ENCODE measurements at places on chromosomes 4 and X.

GRCh38 chrX:147550217-147550616 is 361.5 kb upstream of the FMR1 start:
- DNase-seq: no peak

GRCh38 chr4:117327491-117327890 is 242.1 kb upstream of the TRAM1L1 start:
- no peak for DNase-seq

DNA sequence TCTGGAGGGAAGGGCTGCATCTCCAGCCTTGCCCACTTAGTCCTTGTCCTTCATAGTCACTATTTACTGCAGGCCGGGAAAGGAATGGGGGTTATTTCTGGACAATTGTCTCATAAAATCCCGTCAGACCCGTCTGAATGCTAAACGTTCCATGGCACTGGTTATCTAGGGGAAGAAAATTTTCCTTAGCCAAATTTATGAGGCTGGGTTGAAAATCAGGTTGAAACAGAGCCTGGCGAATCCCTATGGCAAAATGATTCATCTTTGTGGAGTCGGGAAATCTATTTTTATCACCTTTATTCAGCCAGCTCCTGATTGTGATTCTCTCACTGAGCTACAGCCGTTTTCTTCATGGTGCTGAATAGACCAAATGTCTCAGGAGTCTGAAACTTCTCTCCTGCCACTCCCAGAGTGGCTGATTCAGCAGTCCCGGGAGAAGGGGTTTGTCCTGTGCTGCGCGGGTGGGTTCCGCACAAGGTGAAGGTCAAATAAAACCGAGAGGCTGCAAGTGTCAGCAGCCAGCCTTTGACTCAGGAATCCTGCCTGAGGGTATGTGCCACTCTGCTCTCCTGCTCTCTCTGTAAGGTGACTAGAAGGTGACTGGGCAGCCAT is 1.0 kb downstream of the LIMCH1 start:
- DNase-seq: no peak

DNA sequence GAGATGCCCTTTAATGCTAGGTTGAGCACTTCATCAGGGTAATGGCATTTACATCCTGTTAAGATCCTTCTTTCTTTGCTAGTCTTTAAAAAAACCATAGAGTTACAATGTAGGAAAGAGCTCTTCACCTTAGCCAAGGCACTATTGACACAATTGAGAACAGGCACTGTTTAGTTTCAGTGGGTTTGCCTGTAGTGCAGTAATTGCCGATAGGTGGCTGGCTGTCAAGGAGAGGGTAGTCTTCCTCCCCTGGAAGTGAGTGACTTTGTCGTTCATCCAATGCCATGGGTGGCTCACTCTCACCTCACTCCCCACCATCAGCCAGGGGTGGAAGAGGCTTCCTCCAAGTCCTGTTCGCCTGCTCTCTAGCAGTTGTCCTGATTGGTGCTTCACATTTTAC is 34.7 kb downstream of the SMS start:
- no peak for DNase-seq

DNA sequence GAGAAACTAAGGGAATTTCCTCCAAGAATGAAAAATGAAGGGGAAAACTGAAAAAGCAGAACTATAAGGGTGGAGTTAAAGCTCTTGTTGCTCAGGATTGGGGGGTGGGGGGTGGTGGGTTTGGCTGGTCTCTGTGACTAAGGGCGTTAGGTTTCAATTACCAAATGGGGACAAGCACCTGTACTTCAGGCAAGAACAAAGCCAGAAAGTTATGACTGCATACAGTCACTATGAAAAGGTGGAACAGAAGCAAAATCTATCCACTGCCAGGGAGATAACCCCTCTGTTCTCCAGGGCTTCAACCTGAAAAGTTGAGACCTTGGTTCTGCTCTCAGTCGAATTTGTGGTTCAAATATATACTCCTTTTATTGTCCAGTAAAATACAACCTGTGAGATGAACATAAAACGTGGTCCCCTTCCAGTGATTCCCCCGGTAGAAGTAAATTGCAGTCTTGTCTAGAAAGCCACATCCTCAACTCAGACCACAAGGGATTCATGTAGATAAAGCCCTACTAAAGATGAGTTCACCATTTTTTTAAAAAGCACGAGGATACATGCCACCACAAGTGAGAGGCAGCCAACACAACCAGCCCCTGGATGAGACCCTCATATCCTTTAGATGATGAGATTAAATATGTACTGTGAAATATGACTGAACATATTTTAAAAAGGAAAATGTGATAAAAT is 257.1 kb upstream of the RPS6KA3 start:
- DNase-seq: no peak

GRCh38 chrX:13700380-13700779 is 11.5 kb downstream of the RAB9A start:
- DNase-seq: no peak

GRCh38 chrX:41759817-41760216 is 35.8 kb downstream of the GPR82 start:
- DNase-seq: no peak

DNA sequence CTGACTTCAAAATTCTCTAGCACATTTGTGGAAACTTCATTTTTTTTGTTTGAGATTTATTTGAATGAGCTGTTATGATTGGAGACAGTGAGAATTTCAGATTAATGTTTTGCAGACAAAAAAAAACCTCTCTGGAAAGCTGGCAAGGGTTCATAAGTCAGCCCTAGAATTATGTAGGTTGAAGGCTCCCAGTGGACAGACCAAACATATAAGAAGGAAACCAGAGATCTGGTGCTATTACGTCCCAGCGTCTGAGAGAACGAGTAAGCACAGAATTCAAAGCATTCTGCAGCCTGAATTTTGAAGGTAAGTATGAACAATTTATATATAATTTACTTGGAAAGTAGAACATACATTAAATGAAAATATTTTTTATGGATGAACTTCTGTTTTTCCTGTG is at the start of gene AGTR2:
Gene AGTR2 (plus strand): TSS at position 234 of the 400 bp plus-strand sequence. CDS start 1,537 bp downstream, outside the sequence.
- DNase-seq: no peak

DNA sequence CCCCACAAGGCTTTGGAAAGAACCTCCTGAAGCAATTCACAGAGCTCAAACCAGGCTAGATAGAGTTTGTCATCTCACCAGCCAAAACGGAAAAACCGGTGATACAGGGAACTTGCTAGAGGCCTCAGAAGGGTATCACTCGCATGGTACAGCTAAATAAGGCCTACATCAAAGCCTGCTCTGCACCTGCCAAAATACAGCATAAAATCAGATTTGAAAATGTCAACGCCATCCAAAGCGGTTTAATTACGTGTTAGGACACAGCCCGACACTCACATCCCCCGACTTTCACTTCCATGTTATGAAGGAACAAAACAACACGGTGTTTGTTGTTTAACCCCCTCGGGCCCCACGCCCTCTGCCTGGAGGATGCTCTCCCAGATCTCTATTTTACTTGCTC is 65.0 kb downstream of the MAPK10 start:
- no peak for DNase-seq

GRCh38 chr4:175762582-175762981 is 49.5 kb downstream of the GPM6A start:
- no peak for DNase-seq

GRCh38 chrX:150833454-150834056 is 64.9 kb downstream of the CD99L2 start:
- DNase-seq: no peak

DNA sequence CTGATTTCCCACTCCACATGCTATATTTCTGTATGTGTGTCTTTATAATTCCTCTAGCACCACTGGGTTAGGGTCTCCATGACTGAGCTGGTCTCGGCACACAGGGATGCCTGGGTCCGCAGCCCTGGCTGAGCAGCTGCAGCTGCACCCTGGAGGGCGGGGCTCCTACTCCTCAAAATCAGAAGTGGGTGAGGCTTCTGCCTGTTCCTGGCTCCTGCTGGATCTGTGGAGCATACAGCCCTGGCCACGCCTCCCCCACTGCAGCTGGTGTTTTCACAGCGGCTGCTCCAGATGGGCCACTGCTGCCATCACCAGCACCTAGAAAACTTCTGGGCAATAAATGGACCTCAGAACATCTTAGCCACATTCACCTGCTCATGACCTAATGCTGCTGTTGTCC is 30.9 kb downstream of the SPCS3 start:
- no peak for DNase-seq

- no peak for DNase-seq
These were observed 92.5 kb downstream of the PRSS12 start for GRCh38 chr4:118260309-118260708.

- no peak for DNase-seq
These were observed at the start of gene TEX13B for GRCh38 chrX:107982356-107982755. Gene TEX13B (minus strand): TSS chrX:107982370. CDS start chrX:107982127, 243 bp downstream.

GRCh38 chrX:11932423-11932822 is 174.4 kb downstream of the MSL3 start:
- DNase-seq: no peak

DNA sequence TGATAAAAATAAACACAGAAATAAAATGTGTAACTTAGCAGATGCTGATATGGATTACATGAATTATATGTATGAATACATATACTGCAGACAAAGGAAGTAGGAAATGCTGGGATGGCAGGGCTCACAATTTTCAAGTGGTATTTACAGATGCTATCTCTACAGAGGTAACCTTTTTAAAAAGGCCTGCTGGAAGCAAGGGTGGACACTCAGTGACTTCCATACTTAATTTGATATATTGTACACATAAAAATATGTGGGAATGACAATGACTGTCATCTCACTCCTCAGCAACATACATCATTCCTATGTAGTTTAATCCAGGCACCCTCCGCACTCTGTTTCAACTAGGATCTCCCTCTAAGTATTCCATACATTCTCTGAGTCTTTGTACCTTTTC is 452.9 kb downstream of the DTHD1 start:
- no peak for DNase-seq

DNA sequence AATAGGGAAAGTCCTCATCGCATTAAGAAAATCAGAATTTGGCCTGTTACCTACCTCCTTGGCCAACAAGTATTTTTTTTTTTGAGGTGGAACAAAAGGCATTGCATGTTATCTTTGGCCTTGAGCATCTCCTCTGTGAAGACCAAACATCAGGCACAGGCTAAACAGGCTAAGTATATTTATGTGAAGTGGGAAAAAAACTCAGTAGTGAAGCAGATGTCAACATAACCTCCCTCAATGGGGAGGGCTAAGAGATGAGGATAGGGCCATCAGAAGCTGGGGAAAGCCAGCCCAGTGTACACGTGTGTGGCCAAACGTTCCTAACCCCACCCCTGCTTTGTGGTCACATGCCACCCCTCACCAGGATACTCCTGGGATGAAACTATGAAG is 102.5 kb downstream of the FNIP2 start:
- no peak for DNase-seq

- DNase-seq: no peak
These were observed 53.5 kb upstream of the VEGFD start for GRCh38 chrX:15437724-15438123.

GRCh38 chr4:1720163-1720983 is 750 bp downstream of the TMEM129 start:
- no peak for DNase-seq

DNA sequence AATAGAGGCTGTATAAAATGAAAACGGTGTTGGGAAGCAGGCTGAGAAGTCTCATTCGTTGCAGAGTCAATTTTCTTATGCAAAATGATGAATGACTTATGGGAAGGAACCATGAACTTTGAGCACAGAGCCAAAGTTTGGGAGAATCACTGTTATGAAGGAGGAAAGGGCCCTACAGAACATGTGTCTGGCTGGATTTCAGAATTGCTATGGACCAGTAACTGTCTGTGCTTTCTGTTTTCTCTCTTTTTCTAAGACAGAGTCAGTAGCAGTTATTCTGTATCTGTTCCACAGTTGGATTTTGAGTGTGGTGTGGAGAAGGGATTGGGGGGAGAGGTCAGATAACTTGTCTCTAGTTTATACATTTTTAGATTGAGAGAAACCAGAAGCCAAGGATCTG is 265.0 kb upstream of the HS3ST1 start:
- DNase-seq: no peak

GRCh38 chr4:151163855-151164254 is 64.4 kb downstream of the RPS3A start:
- DNase-seq: no peak

DNA sequence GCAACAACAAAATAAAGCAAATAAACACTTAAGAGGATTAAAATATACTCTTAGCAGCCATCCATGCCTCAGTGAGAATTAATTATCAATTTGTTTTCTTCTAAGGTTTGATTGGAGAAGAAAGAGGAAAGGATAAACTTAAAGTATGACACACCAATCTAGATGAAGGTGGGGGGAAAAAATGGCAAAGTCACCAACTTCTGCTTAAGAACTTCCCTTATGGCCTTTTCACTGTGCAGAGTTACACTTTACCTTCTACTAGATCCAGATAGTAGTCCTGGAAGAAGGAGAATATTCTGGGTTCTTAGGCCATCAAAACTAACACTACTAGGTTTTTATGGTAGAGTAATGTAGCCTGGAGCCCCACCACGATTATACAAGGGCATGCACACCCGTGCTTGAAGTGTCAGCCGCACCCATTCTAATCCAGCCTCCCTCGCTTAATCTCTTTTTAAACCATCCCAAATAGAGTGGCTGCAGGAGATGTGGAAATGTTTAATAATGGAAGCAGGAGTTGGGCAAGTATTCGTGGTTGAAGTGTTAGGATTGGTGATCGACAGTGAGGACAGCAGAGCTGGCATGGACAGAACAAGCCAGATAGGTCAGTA is 14.1 kb downstream of the ENPEP start:
- DNase-seq: no peak

Data from GOT3 (cell line).